ENCODE measurements at places on chromosomes 11 and 22.

DNA sequence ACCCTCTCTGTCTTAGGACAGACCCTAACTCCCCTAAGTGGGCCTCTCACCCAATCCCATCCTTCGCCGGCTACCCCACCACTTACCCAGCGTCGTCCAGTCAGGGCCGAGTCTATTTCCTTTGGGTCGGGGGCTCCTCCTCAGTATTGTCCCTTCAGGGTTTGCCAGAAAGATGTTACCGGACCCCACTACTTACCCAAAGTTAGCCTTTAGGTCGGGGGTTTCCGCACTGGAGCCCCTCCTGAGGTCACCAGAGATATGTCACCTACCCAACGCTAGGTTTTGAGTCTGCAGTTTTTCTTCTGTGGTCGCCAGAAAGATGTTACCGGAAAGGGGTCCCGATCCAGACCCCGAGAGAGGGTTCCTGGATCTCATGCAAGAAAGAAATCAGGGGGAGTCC is 17.9 kb upstream of the B4GALNT4 start:
- no peak for DNase-seq

- DNase-seq, result peak; percentile 25
Observed at GRCh38 chr11:83157594-83158356, 844 bp downstream of the PCF11 start.

- DNase-seq, result no peak
Observed at GRCh38 chr11:121129362-121130340, 28.6 kb downstream of the TECTA start.

- no peak for DNase-seq
Observed at GRCh38 chr22:42934338-42934737, 77.3 kb upstream of the ARFGAP3 start.

DNA sequence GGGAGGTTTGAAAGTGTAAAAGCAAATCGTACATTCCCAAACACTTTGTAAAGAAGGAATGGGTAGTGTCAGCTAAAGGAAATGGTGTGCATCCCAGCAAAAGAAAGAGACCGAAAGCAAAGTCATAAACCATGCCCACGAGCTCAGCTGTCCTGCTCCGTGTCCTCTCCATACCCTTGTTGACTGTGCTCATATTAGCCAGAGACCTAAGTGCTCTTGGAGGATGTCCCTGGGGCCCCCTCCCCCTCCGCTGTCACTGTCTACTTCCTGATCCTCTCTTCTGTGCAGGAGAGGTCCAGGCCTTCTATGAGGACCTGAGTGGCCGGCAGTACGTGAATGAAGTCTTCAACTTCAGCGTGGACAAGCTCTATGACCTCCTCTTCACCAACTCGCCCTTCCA is 46.1 kb downstream of the SCN3B start:
- no peak for DNase-seq

- DNase-seq, result no peak
Observed at GRCh38 chr11:133898770-133899115, 53.4 kb upstream of the SPATA19 start.

DNA sequence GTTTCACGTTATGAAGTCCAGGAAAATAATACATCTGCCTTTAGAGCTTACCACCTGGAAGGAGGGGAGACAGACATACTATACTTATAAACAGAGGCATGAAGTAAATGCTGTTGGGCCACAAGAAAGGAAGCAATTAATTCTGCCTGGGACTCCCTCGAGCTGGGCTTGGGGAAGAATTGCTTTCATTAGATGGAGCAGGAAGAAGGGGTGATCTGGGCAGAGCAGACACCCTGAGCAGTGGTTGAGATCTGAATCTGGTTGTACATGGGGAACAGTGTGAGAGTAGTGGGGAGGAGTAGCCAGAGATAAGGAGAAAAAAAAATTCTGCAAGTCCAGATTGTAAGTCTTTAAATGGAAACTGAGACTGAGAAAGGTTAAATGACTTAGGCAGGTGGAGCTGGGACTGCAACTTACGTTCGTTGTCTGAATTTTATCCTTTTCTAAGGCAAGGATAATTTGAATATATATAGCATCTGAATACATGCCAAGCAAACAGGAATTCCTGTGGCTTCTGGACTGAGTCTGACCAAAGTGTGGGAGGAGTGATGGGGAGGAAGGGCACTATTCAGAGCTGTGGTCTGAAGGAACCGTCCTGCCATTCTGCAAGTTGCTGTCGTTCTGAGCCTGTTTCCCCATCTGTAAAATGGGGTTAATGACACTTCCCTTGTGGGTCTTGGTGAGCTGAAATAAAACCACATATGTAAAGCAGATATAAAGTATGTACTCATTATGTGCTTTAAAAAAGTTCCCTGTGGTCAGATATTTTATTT is 7.9 kb downstream of the NCAM1 start:
- no peak for DNase-seq

- DNase-seq, result no peak
Observed at GRCh38 chr22:24330636-24331035, 60.0 kb downstream of the SPECC1L start.

GRCh38 chr22:19786959-19787848 is 26.6 kb downstream of the TBX1 start:
- DNase-seq, result no peak

GRCh38 chr11:118415062-118415738 is 13.8 kb downstream of the ATP5MG start:
- DNase-seq, result no peak

DNA sequence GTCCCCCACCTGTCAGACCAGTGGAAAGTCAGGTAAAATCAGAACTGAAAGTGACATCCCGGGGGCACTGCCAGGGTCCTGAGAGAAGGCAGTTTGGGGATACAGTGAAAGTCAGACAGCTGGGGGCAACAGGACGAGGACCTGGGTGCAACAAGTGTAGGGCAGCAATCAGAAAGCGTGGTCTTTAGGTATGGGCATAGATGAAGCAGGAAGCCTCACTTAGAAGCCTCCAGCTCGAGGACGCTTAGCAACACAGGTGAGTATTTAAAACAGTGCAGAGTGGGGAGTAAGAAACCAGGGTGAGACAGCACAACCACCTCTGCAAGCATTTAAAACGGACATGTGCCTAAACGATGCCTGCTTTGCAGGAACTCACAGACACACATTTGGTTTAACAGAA is 64.6 kb upstream of the POU2AF1 start:
- DNase-seq, result no peak

- DNase-seq, result no peak
Observed at GRCh38 chr11:133337951-133338418, 194.3 kb downstream of the OPCML start.

DNA sequence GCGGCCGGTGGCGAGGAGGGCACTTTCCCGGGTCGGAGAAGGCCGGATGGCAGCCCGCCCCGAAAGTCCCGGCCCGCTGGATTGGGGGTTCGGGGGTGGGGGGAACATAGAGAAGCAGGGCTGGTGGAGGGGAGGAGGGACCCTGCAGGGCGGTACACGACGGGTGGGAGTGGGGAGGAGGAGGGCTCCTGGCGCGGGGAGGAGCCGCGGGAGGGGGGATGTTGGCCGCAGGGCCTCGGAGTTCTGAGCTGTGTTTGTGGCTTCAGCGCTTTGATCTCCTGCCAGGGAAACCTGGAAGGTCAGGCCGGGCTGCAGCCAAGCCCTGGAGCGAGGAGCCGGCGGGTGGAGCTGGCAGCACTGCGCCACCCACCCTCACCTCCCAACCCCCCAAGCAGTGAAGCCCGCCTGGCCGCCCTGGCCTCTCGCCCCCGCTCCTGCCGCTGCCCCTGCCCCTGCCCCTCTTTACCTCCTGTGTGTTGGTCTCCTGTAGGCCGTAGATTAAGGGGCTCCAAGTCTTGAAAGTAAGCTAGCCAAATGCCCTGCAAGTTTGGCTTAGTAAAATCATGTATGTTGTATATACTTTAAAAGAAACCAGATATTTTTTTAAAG is 30.9 kb downstream of the C22orf31 start:
- DNase-seq, result no peak

- DNase-seq, result no peak
Observed at GRCh38 chr22:37746366-37747079, 49.7 kb downstream of the TRIOBP start.

- DNase-seq, result no peak
Observed at GRCh38 chr11:32830413-32830738, 649 bp downstream of the PRRG4 start.

- no peak for DNase-seq
Observed at GRCh38 chr22:29386708-29387107, 1.7 kb downstream of the AP1B1 start.

DNA sequence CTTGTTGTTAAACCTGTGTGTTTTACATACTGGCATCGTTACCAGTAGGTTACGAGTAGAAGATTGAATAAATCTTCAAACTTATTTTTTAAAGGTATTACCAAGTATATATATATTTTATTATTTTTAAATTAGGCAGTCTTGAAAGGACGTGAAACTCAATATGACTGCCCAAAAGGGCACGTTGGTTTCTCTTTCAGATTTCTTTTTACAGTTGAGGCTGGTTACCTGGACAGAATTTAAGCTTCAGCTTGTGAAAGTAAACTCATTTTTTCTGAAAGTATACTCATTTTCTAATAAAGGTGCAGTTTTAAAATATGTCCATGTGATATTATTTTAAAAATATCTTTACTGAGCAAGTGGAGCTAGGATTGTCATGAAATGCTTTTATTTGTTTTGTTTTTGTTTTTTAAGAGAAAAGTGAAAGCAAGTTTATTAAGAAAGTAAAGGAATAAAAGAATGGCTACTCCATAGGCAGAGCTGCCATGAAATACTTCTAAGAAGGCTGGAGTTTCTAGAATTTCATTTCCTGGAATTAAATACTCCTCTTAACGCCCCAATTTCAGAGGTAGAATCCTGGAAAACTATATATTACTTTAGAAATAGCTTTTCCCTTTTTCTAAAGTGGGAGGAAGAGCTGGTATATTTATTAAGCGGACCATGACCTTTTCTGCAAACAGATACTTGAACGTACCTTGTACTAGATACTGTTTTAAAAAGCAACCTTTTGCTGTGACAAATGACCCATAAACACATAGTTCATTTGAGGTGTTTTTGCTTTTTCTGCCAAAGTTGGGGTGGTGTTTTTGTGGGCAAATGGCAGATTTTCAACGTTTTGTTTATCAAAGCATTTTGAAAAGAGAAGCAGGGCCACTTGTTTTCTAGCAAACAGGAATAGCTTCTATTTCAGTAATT is 1.9 kb downstream of the FBXO7 start:
- DNase-seq, result no peak

DNA sequence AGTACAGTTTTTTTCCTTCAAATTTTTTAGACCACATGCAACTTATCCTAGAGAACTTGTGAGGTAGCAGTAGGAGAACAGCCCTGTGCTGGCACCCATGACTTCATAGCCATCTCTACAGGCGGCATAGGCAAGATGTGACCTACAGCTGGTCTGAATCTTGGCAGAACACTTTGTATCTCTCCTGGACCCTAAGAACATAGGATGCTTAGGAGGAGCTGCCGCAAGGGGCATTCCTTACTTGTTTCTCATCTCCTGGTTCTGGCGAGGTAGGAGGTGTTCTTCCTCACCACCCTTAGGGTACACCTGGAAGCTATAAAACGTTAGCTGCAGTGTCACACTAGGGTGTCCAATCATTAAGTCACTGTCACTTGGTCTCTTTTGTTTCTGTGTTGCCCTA is 16.4 kb downstream of the CWC15 start:
- no peak for DNase-seq

DNA sequence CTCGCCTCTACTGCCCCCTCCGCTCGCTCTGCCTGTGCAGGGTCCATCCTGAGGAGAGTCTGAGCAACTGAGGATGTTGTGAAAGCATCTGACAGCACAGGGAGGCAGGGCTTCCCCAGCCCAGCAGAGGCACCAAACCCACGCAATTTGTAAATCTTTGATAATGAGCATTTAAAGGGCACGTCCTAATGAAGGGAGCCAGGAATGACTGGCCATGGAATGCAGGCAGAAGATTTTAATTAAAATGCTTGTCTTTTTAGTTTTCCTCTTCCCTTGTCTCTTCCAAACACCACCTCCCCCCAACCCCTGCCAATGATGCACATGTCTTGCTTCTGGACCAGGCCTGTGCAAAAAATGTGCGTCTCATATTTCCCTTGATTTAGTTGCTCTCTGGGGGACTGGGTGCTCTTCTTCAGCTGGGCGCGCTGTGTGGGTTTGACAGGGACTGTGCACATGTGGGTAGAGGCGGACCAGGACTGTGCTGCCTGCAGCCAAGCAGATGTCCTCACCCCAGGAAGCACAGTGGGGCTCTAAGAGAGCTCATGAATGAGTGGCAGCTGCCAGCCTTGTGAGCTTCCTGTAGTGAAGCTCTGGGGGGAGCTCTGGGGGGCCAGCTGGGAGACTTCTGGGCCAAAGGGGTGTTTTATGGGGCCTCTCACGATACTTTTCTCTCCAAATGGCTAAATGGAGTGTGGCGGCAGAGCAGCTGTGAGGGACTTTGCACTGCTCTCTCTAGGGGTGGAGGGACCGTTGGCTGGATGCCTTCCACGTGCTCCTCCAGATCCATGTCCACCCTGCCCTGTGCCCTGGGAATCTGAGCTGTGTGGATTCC is 273.5 kb downstream of the ST3GAL4 start:
- DNase-seq, result no peak

GRCh38 chr22:25881210-25881755 is 139.3 kb downstream of the MYO18B start:
- no peak for DNase-seq

GRCh38 chr11:130554241-130555055 is 106.0 kb downstream of the ADAMTS15 start:
- no peak for DNase-seq

GRCh38 chr11:130653838-130654636 is 205.6 kb downstream of the ADAMTS15 start:
- no peak for DNase-seq

DNA sequence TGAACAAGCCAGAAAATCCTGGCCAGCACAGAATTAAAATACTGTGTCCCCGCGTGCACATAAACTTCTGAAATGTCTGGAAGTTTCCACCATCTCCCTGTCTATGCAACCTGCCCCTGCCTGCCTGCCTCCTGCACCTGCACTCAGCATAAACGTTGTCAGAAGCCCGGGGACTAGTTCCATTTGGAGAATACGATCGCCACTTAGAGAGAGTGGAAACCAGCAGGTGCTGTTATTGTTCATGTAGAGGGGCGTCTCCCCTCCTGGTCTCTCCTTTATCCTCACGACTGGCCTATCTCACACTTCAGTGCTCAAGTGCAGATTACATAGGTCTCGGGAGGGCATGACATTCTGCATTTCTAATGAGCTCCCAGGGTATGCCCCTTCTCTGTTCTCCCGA is 35.6 kb downstream of the MPPED1 start:
- DNase-seq, result no peak

Data from stimulated activated CD4-positive, alpha-beta T cell treated with anti-CD3 and anti-CD28 coated beads, Interleukin-12 subunit alpha, Interleukin-12 subunit beta, amount 100 ng/mL, for 24 hours (primary cell).